8988T (cell line): ENCODE measurements at places on chromosomes 2 and 18.

DNA sequence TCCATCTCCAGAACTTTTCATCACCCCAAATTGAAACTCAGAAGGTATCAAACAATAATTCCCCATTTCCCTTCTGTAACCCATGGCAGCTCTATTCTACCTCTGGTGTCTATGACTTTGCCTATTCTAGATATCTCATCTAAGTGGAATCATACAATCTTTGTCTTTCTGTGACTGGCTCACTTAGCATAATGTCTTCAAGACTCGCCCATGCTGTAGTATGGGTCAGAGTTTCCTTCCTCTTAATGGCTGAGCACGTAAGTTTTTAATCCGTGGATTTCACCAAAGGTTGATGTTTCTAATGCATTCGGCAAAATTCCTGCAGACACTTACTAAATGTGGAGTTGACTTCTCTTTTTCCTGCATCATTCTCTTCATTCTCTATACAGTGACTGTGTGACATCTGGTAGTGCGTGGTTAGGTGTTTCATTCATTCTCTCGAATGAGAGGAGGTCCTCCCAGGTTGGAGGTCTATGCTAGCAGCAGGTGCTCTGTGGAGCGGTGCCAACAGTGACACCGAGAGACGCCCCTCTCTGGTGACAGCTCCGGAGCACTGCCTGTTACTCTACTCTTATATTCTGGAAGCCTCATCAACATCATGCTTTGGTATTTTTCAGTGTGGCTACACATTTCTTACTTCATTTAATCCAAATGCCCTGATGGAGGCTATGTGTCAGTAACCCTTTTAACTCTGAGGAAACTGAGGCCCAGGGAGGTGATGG, 50.1 kb downstream of the ATOH8 start:
- DNase-seq = no peak

GRCh38 chr2:96470109-96470508, 35.0 kb downstream of the NEURL3 start:
- no peak for DNase-seq

GRCh38 chr2:8676191-8676920, 5.5 kb upstream of the ID2 start:
- DNase-seq = no peak

- no peak for DNase-seq
Observed at GRCh38 chr2:38466876-38467767, 90.0 kb upstream of the ATL2 start.

- no peak for DNase-seq
Observed at GRCh38 chr18:78447211-78447610, 532.4 kb upstream of the SALL3 start.

GRCh38 chr2:238793801-238794449, 54.0 kb upstream of the TWIST2 start:
- no peak for DNase-seq

- no peak for DNase-seq
Observed at GRCh38 chr2:9405636-9406035, 17.7 kb downstream of the ITGB1BP1 start.

DNA sequence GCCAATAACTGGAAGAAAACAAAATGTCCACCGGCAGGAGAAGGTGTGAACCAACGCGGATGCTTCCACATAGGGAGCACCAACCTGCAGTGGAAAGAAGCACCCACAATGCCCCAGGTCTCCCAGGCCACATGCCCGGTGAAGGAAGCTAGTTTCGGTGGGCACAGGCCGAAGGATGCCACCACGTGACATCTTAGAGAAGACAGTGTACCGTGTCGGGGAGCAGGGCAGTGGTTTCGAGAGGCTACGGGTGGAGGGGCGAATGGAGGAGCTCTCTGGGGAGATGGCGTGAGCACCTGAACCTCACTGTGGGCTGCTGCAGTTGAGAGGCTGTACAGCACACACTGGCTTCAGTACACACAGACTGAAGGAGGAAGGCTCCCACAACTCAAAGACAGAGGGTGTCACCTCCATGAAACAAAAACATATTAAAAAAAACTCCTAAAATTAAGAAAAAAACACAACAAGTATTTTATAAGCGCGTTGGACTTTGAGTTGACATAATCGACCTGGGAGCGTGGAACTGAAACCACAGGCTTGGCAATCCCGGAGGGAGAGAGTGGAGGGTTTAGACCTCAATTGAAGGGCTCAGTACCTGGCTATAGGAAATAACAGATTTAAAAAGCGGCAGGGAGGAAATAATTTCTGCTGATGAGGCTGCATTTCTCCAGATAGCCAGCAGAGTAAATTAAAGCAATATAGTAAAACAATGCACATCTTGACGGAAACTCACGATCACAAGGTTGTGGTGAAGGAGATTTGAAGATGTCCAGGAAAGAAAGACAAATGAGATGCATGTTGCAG, 160.1 kb downstream of the RTP5 start:
- no peak for DNase-seq

GRCh38 chr2:141554810-141555209, 576.0 kb downstream of the LRP1B start:
- no peak for DNase-seq

DNA sequence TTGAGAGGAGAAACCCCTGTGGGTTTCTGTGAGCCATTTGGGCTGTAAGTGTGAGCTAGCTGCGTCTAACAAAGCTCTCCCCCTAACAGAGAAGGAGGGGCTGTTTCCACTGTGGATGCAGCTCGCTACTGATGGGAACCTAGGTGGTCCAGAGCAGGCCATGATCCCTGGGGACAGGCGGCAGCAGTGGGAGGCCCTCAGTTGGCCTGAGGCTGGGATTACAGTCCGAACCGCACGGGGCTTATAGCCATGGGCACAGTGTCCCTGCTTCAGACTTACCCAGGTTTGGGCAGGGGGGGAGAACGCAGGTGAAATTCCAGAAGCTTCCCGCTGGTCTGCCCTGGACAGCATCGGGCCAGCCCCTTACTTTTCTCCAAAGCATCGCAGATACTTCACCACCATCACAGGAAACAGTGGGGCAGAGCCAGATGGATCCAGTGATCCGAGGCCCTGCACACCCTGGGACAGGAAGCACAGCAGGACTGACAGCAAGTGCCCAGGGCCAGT, 139.4 kb downstream of the SEPTIN10 start:
- DNase-seq = no peak

DNA sequence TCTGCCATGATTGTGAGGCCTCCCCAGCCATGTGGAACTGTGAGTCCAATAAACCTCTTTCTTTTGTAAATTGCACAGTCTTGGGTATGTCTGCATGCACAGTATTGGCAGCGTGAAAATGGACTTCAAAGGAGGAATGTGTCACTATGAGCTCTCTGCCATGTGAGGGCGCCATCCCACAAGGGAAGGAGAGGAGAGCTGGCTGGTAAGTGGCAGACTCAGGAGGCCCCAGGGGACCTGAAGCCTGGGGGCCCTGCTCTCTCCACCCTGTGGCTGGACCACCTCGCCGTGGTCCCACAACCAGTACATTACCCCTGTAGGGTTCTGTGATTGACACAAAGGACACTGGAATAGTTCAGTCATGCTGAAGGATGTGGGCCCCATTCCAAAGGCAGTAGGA, 122.1 kb downstream of the RPIA start:
- no peak for DNase-seq

- DNase-seq = no peak
Observed at GRCh38 chr2:239290618-239291474, 110.0 kb downstream of the HDAC4 start.

DNA sequence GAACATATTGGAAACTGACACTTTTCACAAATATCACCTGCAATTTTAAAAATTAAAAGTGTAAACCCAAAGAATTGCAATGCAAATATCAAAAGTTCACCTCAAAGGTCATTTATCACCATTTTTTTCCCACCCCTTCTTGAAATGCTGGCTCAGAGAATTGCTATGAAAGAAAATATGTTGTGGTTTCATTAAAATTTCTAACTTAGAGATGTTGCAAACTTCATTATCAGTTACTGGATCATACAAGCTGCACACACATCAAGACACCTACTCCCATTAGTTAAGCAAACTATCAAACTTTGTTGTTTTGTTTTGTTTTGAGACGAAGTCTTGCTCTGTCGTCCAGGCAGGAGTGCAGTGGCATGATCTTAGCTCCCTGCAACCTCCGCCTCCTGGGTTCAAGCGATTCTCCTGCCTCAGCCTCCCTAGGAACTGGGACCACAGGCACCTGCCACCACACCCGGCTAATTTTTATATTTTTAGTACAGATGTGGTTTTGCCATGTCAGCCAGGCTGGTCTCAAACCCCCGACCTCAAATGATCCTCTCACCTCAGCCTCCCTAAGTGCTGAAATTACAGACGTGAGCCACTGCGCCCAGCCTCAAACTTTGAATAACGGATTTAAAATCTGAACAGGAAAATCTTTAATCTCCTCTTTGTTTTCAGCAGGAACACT, 37.0 kb downstream of the STK39 start:
- DNase-seq = no peak

GRCh38 chr2:239296020-239296932, 104.5 kb downstream of the HDAC4 start:
- no peak for DNase-seq

DNA sequence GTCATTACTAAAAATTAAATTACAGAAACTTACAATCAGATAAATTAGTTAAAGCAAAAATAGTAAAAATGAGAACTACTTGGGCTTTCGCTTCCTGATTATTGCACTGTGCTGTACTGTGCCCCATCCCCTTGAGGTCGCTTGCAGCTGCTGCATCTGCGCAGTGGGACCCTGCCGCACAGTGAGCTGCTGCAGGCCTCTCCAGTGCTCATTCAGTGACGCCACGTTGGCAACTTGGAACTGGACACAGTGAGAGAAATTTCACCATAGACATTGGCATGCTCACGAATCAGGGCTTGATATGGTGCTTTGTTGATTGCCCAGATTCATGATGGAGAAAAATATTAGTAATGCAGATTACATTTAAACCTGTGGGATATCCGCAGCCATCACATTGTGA, 290.8 kb upstream of the MYT1L start:
- DNase-seq = no peak

- no peak for DNase-seq
Observed at GRCh38 chr2:221610675-221611074, 38.6 kb upstream of the EPHA4 start.

- no peak for DNase-seq
Observed at GRCh38 chr18:5064841-5065370, 132.2 kb downstream of the AKAIN1 start.

GRCh38 chr2:208017721-208018120, 7.6 kb downstream of the PLEKHM3 start:
- no peak for DNase-seq

GRCh38 chr2:851078-851477, 99.6 kb upstream of the SNTG2 start:
- DNase-seq = no peak

- no peak for DNase-seq
Observed at GRCh38 chr2:197998702-197999101, 194.3 kb downstream of the PLCL1 start.

GRCh38 chr2:9355716-9356115, 67.6 kb downstream of the ITGB1BP1 start:
- DNase-seq = no peak

DNA sequence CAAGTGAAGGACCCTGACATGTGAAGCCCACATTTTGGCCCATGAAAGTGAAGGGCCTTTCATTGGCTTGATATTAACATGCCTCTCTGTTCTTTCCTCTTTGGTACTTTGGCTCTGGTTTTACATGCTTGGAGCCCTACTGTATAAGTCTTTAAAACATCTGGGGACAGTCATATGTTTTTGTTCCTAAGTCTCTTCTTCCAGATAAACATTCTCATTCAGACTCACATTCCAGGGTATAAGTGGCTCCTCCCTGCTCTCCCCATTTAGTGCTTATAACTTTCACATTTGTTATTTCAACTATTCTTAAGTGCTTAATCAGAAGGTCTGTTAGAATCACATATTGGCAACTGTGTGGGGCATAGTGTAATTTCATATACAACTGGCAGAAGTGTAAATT, 1932.2 kb upstream of the CELF4 start:
- DNase-seq = no peak

- no peak for DNase-seq
Observed at GRCh38 chr2:96325041-96325883, at the start of gene ITPRIPL1. Gene ITPRIPL1, plus strand, starts transcription at chr2:96325317. Its CDS starts 523 bp downstream, at chr2:96325840.

DNA sequence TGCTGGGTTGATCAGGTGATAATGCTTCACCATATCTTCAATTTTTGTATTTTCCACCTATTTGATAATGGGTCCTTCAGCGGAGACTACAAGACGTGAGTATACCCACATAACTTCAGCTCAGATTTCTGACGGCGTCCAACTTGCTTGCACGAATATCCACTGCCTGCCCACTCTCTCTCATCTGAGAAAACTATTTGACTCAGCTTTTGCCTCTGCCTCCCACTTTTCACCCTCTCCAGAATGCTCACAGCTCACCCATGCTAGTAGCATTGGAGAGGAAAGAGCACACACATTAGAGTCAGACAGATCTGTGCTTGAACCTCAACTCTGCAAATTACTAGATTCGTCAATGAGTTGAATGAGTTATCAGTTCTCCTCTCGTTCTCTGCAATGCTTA, 166.8 kb downstream of the BCL2 start:
- DNase-seq = no peak

DNA sequence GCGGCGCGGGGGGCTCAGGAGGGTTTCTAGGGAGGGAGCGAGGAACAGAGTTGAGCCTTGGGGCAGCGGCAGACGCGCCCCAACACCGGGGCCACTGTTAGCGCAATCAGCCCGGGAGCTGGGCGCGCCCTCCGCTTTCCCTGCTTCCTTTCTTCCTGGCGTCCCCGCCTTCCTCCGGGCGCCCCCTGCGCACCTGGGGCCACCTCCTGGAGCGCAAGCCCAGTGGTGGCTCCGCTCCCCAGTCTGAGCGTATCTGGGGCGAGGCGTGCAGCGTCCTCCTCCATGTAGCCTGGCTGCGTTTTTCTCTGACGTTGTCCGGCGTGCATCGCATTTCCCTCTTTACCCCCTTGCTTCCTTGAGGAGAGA, 5.2 kb downstream of the PROC start:
- DNase-seq = peak; percentile 40

- no peak for DNase-seq
Observed at GRCh38 chr18:74284980-74285355, 6.8 kb downstream of the CYB5A start.

GRCh38 chr2:135636982-135637381, 104.7 kb upstream of the UBXN4 start:
- no peak for DNase-seq

DNA sequence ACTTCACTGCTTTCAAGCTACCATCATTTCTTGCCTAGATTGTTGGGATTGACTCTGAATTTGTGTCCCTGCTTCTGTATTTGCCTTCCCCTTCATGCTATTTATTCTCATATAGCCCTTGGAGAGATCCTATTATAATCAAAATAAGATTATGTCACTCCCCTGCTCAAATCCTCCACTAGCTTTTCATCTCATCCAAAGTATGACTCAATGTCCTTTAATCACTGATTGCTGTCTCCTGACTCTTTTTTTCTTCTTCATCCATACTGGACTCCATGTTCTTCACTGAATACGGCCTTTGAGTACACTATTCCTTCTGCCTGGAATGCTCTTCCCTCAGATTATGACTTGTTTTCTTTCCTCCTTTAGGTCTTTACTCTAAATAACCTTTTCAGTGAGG, 5.0 kb downstream of the RBKS start:
- no peak for DNase-seq

DNA sequence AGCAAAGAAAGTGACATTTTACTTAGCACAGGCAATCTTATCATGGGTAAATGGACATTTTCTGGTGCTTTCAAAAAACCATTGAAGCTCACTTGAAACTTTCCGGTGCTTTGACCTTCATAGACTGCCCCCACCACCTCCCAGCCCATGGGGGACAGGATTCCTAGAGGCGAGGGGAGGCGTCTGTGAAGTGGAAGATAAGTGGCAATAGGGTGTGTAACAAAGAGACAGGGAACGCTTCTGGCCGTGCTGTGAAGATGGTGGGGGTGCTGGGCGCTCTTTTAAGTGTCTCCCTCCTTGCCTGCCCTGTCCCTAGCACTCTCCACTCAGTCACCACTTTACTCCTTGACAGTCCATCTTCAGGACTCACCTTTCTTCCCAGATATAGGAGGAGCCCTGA, 23.4 kb upstream of the GMPPA start:
- no peak for DNase-seq
